ENCODE measurements at places on chromosomes 7 and 10.

DNA sequence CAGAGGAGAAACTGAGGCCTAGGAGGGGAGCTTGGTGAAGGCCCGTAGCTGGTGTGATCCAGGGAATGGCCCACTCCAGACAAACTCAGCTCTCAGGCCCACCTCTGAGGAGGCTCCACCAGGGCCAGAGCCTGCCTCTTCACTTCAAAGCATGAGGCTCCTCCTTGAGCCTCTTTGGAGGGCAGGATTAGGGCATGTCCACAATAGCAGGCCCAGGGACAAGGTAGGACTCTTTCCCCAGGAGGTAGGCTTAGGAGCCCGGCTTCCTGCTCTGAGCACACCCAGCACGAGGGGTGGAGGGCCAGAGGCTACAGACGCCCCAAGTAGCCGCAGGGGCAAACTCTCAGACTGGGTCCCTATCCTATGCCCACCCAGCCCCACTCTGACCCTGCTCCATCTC lies 164.6 kb upstream of the ZMIZ1 start:
- no peak for DNase-seq

DNA sequence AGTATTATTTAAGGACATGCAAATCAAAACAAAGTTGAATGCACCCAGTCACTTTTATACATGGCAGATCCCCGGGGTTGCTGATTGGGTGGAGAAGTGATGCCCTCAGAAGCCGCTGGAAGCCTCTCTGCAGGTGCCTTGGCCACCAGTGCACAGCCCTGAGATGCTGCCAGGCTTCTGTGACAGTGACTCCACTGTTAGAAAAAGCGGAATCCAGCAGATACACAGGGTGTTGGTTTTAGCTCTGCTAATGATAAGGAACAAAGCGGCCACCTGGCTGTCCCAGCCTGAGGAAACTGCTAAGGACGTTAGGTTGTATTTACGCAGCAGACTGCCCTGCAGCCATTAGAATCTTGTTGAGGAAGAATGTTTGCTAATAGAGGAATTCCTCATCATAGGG lies 47.5 kb downstream of the JAKMIP3 start:
- no peak for DNase-seq

GRCh38 chr10:35639728-35640401 lies 2.2 kb downstream of the FZD8 start:
- no peak for DNase-seq

- DNase-seq, result no peak
Measured at GRCh38 chr10:24449321-24449740, 240.4 kb downstream of the KIAA1217 start.
